Effector memory CD4-positive, alpha-beta T cell (primary cell): ENCODE measurements at places on chromosomes 1 and 21.
A peak's percentile ranks its signal among the peaks of the same experiment; 100 is the strongest.

- H3K36me3 ChIP-seq, result peaks cover 56% of the 10 kb centered on the region
- H3K4me1 ChIP-seq, result no peaks in the 10 kb centered on the region
- no peak overlapping the region for H3K4me3 ChIP-seq
- no peak for DNase-seq
- no peak overlapping the region for H3K27ac ChIP-seq
Measured at GRCh38 chr1:37498872-37499617, 15.5 kb downstream of the MEAF6 start.

GRCh38 chr1:21868482-21868881, 56.4 kb downstream of the LDLRAD2 start:
- H3K27me3 ChIP-seq, result no peaks in the 10 kb centered on the region
- no peaks in the 10 kb centered on the region for H3K4me1 ChIP-seq
- no peak overlapping the region for H3K4me3 ChIP-seq
- H3K36me3 ChIP-seq, result no peaks in the 10 kb centered on the region
- no peak for DNase-seq
- no peak overlapping the region for H3K27ac ChIP-seq

GRCh38 chr1:30928171-30928570, 19.6 kb upstream of the SDC3 start:
- H3K4me1 ChIP-seq, result no peaks in the 10 kb centered on the region
- H3K4me3 ChIP-seq, result no peak overlapping the region
- H3K27ac ChIP-seq, result no peak overlapping the region
- no peak for DNase-seq

DNA sequence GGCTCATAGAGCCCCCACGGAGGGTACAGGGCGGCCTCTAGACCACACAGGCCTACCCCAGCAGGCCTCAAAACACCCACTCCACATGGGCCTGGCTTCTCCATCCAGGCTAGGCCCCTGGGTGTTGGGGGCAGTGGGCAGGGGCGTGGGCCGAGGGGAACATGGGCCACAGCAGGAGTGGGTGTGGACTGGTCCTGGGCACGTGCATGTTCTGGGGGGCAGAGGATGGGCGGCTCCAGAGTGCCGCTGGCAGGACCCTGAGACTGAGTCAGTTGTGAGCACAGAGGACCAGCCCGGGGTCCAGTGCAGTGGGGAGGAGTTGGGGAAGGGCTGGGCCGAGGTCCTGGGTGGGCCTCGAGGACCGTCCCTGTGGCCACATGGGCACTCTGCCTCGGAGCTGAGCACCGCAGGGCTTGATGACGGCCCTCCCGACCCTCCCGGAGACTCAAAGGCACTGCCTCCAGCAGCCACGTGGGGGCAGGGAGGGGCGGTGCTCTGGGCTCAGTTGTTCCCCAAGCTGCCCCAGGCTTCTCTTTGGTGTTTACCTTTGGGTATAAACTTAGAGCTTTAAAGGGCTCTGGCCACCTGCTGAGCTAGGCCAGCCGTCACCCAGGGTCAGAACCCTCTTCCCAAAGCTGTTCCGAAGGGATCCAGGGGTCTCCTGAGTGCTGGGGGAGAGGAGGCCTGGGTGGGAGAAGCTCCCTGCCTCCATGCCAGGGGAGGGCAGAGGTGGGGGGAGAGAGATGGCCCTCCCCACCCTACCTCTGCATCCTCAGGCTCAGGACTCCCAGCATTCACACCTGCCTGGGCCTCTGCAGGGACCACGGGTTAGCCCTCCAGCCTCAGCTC, 79.9 kb downstream of the MORN1 start:
- H3K27me3 ChIP-seq, result no peaks in the 10 kb centered on the region
- H3K36me3 ChIP-seq, result peaks cover 30% of the 10 kb centered on the region
- peak overlapping the region; percentile 58 for H3K27ac ChIP-seq
- peaks cover 37% of the 10 kb centered on the region for H3K4me1 ChIP-seq

DNA sequence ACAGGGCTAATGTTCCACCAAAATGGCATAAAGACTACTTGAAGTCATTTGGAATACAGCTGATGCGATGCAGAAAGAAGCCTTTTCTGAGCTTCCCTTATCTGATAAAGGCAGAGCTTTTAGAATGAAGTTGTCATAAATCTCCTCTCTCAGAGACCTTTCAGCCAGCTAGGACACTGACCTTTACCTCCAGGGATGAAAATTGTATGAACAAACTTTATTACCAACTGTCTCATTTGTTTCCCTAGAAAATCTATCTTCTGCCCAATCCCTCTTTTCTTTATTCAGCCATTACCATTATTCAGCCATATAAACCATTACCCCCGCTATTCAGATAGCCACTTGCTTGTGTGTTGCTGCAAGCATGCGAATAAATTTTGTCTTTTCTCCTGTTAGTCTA, 29.7 kb upstream of the RNF2 start:
- no peak overlapping the region for H3K27ac ChIP-seq
- H3K36me3 ChIP-seq, result no peaks in the 10 kb centered on the region
